ENCODE measurements at places on chromosomes 6 and 20.

DNA sequence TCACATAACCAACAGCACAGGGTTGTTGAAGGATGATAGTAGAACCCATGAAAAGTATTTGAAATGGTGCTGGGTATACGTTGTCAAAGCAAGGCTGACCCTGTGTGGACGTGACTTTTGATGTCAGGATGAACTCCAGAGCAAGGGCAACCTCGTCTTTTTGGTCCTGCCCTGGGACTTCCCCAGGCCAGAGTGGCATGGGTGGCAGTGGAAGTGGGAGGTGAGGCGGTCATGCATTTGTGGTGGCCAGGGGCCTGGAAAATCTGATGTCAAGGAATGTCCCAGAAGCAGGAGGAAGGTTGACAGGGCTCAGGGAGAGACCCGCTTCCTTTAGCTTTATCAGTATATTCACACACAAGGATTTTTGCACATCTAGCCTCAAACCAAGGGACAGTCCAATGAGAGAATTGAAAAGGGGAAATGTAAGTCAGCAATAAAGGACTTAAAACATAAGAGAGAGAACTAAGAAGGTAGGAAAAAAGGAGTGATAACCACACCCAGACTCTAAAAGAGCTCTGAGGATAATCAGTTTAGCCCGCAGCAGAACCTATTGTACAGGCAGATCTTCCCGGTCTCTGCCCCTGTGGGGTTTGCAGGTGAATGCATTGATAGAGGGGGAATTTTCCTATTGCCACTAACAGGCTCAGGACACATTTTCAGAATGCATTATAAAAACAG, 98.8 kb upstream of the HDGFL1 start:
- no peak for DNase-seq

- DNase-seq, result no peak
Measured at GRCh38 chr6:105835373-105835772, 250.8 kb upstream of the PRDM1 start.

DNA sequence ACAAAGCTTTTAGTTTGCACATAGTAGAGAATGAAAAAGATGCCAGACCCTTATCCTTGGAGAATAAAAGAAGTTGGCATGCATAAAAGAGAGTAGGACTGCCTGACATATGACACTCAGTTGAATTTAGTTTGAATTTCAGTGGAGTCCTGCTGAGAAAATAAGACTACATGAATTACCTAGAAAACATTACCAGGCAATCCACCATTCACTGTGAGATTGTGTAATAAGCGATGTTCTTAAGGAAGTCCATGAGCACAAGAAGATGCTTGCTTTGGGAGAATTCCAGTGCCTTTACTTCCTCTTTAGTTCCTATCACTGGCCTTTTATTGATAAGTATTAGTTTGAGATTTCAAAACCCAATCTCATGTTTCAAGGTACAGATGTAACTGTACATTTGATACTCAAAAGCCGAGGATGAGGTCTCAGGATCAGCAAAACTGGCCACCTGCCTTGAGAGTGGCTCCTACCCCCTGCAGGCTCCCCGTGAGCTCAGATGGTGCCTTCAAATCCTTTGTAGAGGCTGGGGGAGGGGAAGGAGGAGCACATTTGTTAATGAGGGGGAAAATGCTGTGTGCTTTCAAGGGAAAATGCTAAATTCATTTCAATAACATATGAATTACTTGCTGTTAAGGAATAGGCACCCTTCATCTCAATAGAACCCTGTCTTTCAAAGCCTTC, 11.2 kb upstream of the UNC93A start:
- no peak for DNase-seq

GRCh38 chr20:16415071-16416053, 157.9 kb downstream of the KIF16B start:
- DNase-seq, result no peak

DNA sequence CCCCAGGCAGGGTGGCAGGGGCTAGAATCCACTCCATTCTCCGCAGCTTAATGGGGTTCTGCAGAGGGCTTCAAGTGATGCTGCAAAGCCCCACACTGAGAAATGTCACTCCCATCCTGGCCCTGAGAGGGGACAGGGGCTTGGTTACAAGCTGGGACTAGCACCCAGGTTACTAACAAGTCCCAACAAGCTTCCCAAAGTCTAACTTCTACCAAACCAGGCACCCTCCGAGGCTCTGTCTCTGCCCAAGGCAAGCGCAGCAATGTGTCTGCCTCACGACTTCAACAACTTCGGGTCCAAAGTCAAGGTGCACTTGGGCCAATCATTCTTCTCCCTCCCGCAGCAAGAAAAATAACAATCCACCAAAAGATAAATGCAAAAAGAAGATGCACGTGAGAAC, 45.6 kb downstream of the NFATC2 start:
- DNase-seq, result no peak

DNA sequence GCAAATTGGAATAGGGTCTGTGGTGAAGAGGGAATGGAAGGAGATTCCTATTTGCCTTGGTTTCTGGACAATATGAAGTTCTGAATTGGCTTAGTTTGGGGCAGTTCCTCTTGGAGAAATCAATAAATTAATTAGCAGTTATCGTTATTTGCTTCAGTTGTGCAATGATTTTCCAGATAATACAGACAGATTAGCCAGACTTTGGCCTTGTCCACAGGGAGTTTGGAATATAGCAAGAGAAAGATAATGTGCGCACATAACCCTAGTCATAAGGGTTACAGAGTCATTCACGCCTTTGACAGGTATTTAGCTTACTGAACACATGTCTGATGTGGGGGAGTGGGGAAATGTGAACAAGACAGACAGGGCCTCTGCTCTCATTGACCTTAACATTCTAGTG, 1.3 kb downstream of the ATRN start:
- DNase-seq, result no peak

- no peak for DNase-seq
Measured at GRCh38 chr20:25146976-25147375, 48.5 kb upstream of the ENTPD6 start.
